Osteoblast (primary cell): ENCODE measurements at places on chromosomes 5 and 9. TPM values are rescaled to one million over a fixed set of nuclear protein-coding genes. Genes with fewer than 3 reads are reported as not detected.
A peak's percentile ranks its signal among the peaks of the same experiment; 100 is the strongest.

The PCDHB3 gene
- 0.36 and 0.88 TPM in 2 replicates for total RNA-seq

DNA sequence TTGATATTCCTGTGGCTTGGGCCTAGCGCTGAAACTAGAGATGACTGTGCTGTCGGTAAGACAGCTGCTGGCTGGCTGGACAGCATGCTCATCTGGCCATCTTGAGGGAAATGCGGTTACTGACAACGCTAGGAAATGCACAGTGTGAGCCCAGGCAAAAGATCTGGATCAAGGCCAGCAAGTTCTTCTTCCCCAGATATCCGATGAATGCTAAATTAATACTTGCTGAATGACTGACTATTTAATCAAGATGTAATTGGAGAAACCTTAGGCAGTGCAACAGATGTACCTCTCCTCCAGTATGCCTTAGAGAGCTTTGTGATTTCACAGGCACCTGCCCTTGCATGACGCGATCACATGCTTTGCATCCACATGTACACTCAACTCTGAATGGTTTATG, 659.1 kb downstream of the EFNA5 start:
- no peaks in the 10 kb centered on the region for H3K4me1 ChIP-seq
- no peaks in the 10 kb centered on the region for H3K36me3 ChIP-seq
- H3K27ac ChIP-seq, result no peak overlapping the region
- H3K4me3 ChIP-seq, result no peak overlapping the region

DNA sequence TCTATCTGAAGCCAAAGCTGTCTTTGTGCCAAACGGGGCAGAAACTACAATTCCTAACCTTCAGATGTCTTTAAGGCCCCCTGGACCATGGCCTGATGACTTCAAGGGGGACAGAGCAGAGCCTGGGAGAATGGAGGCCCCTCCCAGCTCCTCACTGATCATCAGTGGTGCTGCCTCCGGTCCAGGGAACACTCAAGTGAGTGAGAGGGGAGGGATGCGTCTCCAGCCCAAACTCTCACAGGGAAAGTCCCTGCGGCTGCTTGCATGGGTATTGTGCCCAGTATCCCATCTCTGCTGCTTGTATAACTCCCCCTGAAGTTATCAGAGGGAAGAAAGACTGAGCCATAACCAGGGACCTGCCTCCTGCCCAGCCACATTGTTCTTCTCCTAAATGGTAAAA, 231.5 kb upstream of the PANK3 start:
- H3K27ac ChIP-seq, result no peak overlapping the region
- H3K27me3 ChIP-seq, result no peaks in the 10 kb centered on the region
- H3K4me3 ChIP-seq, result no peak overlapping the region
- H3K36me3 ChIP-seq, result peaks cover 5% of the 10 kb centered on the region
- DNase-seq, result no peak
- no peaks in the 10 kb centered on the region for H3K4me1 ChIP-seq

DNA sequence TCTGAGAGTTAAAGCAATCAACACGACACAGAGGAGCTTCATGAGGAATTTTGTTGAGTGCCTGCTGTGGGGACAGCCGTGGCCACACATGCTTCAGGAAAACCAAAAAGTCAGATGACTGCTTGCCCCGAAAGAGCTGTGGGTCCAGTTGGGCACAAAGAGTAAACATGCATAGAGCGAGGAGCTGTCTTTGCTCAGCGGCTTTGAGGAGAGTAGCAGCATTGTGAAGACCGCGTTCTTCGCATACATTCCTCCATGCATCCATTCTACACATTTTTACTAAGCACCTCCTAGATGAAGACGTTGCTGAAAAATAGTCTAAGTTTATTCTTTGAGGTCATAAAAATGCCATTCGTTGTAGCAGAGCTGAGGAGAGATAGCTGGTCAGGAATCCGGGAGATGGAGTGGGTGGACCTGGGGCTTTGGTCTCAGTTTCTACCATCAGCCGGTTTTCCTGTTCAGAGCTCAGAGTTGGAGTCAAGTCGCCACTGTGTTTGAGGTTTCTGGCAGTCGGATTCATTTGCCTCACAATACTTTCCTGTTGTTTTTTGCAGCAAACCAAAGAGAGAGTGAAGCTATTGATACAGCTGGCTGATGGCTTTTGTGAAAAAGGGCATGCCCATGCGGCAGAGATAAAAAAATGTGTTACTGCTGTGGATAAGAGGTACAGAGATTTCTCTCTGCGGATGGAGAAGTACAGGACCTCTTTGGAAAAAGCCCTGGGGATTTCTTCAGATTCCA, 194.5 kb upstream of the OTULINL start:
- peak; percentile 72 for DNase-seq
- H3K36me3 ChIP-seq, result peaks cover 93% of the 10 kb centered on the region
- H3K27me3 ChIP-seq, result no peaks in the 10 kb centered on the region
- H3K4me3 ChIP-seq, result no peak overlapping the region
- H3K27ac ChIP-seq, result no peak overlapping the region

The GTF2H2 gene
- 43.0 and 47.8 TPM in 2 replicates for total RNA-seq

DNA sequence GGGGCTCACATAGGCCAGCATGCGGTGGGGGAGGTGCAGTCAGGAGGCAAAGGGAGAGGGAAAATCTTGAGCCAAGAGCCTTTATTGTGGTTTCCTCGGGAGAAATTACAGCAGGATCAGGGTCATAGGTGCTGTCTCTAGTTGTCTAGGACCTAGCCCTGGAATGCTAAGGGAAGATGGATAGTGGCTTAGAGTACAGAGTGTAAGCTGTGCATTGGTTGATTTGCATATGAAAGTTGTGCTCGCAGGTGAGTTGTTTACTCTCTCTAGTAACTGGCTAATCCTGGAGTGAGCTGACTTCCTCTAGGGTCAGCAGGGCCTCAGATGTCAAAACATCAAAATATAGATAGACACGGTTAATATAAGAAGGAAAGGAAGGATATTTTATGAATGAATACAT, 877.7 kb downstream of the TLE4 start:
- H3K27me3 ChIP-seq, result no peaks in the 10 kb centered on the region
- no peaks in the 10 kb centered on the region for H3K36me3 ChIP-seq
- no peak for DNase-seq
- no peaks in the 10 kb centered on the region for H3K4me1 ChIP-seq

- H3K36me3 ChIP-seq, result no peaks in the 10 kb centered on the region
- H3K27me3 ChIP-seq, result no peaks in the 10 kb centered on the region
- no peak overlapping the region for H3K27ac ChIP-seq
- no peak for DNase-seq
- H3K4me1 ChIP-seq, result peaks cover 32% of the 10 kb centered on the region
Observed at GRCh38 chr5:36369219-36369690, 67.6 kb upstream of the RANBP3L start.

The ADAMTS2 gene
- total RNA-seq, result 144 and 203 TPM in 2 replicates

DNA sequence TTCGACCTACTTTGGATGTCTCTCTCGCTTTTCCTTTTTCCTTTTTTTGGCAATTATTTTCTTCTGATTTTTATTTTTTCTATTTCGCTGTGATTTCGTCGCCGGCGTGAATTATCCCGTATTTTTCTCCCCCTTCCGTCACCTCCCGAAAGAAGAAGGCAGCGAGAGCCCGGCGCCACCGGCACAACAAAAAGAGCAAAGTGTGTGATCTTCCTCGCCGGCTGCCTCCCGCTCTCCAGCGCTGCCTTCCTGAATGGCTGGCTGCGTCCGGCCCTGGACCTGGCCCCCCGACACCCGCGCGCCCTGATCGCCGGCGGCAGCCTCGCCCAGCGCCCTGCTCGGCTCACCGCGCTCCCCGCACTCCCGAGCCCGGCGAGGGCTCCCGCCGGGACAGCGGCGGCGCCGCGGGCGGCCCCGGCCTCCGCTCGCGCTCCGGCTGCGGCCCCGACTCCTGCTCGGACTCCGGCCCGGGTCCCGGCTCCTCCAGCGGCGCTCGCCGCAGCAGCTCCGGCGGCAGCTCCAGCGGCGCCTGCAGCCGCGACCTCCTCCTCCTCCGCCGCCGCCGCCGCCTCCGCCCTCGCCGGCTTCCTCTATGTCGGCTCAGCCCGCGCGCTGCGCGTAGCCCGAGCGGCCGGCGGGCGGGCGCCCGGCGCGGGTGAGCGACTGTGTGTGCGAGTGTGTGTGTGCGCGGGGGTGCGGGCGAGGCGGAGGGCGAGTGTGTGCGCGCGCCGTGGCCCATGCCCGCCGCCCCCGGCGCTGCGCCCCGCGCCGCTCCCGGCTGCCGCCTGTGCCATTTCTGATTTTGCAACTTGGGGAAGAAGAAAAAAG, 960 bp downstream of the NR2F1 start:
- H3K27ac ChIP-seq, result peak overlapping the region; percentile 80
- peak; percentile 96 for DNase-seq
- peaks cover 11% of the 10 kb centered on the region for H3K4me1 ChIP-seq
- no peaks in the 10 kb centered on the region for H3K27me3 ChIP-seq
- peak overlapping the region; percentile 94 for H3K4me3 ChIP-seq

- no peak for DNase-seq
- H3K36me3 ChIP-seq, result no peaks in the 10 kb centered on the region
- no peak overlapping the region for H3K27ac ChIP-seq
Observed at GRCh38 chr5:110968246-110969005, 103.1 kb upstream of the TSLP start.

The CDH9 gene
- total RNA-seq, result not detected in 2 replicates

DNA sequence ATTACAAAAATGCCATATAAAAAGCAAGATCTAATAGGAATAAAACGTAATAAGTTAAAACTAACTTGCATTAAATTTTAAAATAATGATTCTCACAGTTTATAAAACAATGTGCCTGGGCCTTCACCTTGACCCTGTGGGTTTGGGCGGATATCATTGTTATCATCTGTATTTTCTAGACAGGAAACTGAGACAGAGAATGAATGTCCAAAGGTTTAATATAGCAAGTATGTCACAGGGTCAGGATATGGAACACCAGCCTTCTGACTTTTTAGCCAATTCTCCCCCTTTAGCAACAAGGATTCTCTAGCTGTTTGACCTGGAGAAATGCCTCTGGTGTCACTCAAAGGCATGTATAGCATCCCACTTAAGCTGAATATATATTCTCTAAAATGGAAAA, 67.2 kb downstream of the ITGA1 start:
- no peaks in the 10 kb centered on the region for H3K36me3 ChIP-seq
- H3K27ac ChIP-seq, result no peak overlapping the region
- H3K27me3 ChIP-seq, result no peaks in the 10 kb centered on the region
- peaks cover 22% of the 10 kb centered on the region for H3K4me1 ChIP-seq
- no peak for DNase-seq

DNA sequence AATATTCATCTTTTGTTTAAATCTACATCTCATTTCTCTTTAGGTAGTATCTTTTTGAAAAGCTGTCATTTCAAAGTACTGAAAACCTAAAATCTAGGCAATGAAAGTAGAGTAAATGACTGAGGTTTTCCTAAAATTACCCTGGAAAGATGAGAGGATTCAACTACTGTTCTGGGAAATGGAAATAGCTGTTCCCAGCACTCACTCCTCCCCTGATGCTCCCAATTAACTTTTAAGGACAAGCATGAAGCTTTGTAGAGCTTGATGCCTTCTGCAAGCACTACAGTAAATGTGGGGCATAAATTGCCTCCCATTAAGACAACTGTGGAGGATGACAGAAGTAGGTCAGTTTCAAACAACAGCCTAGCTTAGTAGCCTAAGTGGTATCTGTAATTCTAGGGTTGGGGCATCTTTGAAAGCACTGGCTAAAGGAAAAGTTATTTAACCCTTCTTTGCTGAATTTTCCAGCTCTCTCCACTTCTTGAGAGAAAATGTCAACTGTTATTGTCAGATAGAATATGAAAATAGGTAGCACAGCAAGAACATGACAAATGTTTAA, 100.2 kb upstream of the GNA14 start:
- H3K36me3 ChIP-seq, result no peaks in the 10 kb centered on the region
- H3K4me1 ChIP-seq, result peaks cover 41% of the 10 kb centered on the region
- H3K27ac ChIP-seq, result no peak overlapping the region
- H3K27me3 ChIP-seq, result no peaks in the 10 kb centered on the region

The PCDHGA9 gene
- 6.2 and 6.5 TPM in 2 replicates for total RNA-seq
